ENCODE measurements at places on chromosomes 1 and 21.

DNA sequence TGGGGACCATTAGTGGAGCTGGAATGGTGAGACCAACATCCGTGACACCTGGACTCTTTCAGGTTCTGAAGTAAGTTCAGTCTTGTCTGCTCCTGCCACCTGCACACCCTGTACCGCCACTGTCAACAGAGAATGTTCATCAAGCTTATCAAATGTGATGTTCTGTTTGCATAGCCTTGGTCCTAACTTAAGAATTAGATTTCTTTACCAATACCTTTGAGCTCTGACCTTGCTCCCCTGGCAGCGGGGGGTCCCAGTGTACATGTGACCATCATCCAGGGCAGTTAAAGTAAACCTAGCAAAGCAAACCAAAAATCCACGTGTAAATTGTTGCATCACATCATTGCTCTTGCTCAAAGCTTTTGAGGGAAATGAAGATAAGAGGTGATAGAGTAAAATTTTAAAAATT is 14.5 kb downstream of the SLC25A33 start:
- DNase-seq, result no peak

GRCh38 chr1:242100921-242101320 is 102.0 kb upstream of the MAP1LC3C start:
- no peak for DNase-seq

DNA sequence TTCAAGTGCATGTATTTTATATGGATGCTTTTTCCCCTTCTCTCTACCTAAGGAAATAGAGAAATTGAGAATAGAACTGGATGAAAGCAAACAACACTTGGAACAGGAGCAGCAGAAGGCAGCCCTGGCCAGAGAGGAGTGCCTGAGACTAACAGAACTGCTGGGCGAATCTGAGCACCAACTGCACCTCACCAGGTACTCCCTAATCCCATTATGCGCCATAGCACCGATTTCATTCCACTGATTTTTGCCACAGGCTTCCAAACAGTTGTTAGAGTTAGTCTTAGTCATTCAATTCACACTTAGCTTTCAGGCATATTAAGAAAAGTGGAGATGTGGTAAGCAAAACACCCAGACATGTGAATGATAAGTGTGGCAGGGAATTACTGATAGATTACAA is 122.8 kb downstream of the SDCCAG8 start:
- DNase-seq, result no peak

DNA sequence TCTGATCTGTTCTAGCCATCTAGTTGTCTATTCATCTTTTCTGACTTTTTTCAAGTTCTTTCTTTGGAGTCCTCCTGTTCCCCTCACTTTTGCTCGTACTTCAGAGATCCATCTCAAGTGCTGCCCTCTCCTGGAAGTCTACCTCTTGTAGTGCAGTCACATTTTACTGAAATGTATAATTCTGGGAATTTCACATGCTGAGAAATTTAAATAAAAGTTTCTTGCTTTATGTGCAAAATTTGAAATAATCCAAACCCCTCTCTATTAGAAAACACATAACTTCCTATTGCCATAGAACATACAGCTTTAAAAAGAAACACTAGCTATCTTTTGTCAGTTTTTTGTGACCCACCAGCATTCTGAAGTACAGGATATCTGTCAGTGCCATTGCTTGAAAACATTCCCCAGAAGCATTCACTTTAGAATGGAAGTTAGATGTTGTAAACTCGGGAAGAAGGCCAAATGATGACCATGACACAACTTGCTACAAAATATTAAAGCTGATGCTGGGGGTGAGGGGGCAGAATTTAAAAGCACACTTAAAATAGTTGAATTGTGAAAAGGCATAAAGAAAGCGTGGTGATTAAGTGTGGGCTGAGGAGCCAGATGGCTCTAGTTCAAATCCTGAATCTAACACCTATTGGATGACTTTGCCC is 22.0 kb downstream of the RLF start:
- no peak for DNase-seq

GRCh38 chr1:110780600-110781484 is 92.1 kb upstream of the CD53 start:
- peak; percentile 53 for DNase-seq

- no peak for DNase-seq
Observed at GRCh38 chr1:95127380-95127779, 10.2 kb downstream of the TLCD4 start.

DNA sequence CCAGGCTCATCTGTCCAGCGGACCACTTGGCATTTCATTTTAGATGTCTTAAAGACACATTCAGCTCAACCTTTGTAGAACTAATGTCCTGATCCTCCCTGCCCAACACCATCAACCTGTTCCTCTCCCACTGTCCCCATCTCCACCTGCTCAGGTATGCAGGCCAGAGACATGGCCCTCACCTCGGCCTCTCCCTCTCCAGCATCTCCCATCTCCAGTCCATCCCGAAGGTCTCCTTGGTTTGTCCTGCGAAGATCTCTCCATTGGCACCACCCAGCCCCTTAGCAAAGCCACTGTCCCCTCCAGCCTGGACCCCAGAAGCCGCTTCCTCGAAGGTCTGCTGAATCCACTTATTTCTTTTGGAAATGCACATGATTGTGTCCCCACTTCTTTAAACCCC is 20.9 kb upstream of the KCNC4 start:
- no peak for DNase-seq

GRCh38 chr1:173012126-173012525 is 38.6 kb downstream of the TNFSF18 start:
- no peak for DNase-seq

GRCh38 chr1:107976431-107976830 is 11.5 kb upstream of the VAV3 start:
- no peak for DNase-seq

GRCh38 chr1:20480951-20481617 is 4.9 kb downstream of the CAMK2N1 start:
- no peak for DNase-seq

DNA sequence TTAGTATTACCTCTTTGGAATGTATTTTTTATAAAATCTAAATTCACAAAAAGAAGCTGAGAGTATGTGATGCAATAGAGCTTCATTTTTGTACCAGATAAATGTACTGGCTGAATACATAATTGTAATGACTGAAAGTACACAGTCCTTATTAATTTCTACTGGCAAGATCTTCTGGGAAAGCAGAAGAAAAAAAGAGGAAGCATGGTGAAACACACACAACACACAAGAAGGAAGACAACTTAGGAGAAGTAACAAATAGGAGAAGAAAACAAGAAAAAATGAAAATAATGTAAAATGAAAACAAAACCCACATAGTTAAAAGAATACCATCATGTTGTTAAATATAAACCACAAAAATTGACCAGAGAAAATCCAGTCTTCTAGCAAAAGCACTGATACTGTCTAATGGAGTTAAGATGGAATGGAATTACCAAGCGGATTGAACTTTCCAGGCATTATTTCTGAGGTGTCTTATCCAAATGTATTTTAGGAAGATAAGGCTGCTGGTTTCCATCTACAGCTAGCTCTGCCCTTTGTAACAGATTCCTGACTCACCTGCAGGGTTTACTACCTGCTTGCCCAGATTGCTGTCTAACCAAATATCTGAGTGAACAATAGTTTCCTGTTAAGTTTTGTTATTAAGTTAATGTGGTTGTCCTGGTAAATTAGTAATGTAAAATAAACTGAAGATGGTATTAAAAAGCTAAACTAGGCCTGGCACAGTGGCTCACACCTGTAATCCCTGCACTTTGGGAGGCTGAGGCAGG is 4.5 kb upstream of the COP1 start:
- DNase-seq, result no peak

DNA sequence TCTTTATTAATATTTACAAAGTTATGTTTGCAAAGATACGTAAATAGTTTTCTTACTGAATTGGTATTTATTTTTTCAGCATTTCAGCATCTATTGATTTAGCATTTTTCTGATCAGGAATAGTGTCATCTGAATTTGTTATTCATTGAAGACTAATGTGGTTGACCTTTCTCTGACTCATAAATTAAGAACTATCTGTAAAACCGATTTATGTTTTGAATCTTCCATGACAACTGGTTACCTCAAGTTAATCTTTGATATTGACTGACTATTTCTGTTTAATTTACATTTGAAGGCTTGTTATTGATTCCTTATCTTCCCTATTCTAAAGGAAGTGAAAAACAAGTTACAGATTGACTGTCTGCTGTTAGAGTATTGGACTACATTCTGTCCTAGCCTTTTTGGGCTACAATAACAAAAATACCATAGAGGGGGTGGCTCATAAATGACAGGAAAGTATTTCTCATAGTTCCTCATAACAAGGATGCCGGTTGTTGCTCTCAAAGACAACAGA is 1131.4 kb downstream of the PLA2G4A start:
- DNase-seq, result no peak

DNA sequence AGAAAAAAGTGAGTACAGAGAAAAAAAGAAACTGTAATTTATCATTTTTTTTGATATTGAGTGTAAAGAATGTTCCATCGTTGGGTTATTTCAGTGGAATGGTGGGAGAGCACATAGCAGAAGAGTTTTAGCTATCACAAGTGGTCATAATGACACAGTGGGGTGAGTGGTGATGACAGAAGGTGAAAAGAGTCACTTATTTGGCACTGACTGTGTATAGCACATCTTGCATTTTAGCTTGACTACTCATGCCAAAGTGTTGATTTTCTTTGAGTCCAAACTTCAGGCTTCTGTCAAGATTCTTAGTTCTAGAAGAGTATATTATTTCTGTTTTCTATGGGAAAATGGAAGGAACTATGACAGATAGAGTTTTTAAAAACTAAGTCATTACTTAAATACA is 261.2 kb downstream of the GRIK1 start:
- DNase-seq, result no peak

DNA sequence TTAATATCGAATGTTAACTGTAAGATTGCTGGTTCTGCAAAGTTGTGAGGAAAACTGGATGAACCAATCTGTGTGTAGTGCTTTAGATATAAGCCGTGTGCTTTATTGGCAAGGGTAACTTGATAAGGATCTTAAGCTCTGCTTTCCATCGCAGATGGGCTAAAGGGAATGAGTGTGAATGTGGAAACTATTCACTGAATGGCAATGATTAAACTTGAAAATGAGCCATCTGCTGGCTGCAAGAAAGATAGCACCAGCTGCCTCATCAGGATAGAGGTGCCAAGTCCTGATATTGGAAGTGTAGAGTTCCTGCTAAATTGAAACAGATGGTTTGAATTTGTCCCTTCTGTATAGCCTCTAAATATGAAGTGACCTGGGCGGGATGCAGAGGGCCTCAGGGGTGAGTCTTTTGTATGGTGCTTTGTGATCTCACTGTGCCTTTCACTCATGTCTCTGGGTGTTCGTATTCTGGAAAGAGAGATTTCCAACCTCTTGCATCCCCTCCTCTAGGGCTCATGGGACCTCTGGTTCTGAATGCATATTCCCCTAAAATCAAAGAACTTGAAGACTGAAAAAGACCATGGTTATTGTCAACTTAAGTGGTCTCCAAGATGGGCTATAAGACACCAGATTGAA is 9.2 kb downstream of the FCRL3 start:
- DNase-seq, result no peak

GRCh38 chr1:179441501-179441900 is 75.7 kb downstream of the AXDND1 start:
- no peak for DNase-seq

GRCh38 chr1:111480674-111481073 is 6.9 kb downstream of the C1orf162 start:
- no peak for DNase-seq

- no peak for DNase-seq
Observed at GRCh38 chr21:16851054-16851453, 661.8 kb upstream of the CXADR start.

GRCh38 chr1:3790500-3790923 is 5.8 kb downstream of the LRRC47 start:
- no peak for DNase-seq

Measured in activated effector memory CD4-positive, alpha-beta T cell treated with Interleukin-2 at 50 U/mL for 16 hours (primary cell).